ENCODE measurements at places on chromosomes 2 and 18.

GRCh38 chr2:134926231-134926931, 7.8 kb downstream of the CCNT2 start:
- DNase-seq = no peak

DNA sequence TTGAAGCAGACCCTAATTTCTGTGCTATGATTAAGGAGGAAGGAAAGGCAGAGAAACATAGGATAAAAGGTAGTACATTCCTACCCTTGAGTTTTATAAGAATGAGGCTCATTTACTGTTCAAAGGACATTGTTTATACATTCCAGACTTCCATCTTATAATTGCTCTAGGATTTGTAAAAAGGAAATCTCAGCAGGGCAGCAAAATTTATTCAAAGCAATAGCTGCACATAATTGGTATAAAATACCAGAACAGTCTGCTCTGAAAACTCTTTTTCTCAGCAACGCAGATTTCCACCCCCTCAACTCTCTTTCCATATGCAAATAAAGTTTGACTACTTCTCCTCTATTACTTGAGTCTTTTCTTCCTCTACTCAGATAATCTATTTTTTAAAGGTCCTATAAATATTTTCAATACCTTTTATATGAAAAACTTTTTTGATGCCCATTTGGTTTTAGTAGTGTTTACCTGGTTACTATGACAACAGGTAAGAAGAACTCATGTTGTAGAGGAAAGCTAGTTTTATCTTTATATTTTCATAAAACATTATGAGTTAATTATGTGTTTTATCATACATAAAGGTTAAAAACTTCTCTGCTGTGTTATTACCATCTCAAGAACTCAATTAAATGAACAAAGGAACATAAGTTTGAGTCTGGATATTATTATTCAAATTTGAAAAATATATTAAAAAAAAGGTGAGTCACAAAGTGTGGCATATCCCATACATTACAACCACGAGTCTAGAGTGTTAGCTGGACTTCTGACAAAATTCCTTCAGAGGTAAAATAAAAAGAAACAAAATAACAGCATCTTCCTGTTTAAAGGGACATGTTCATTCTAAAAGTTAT, 19.9 kb downstream of the RBMS1 start:
- no peak for DNase-seq

- DNase-seq = no peak
Observed at GRCh38 chr2:54295911-54296310, 39.9 kb upstream of the TSPYL6 start.

DNA sequence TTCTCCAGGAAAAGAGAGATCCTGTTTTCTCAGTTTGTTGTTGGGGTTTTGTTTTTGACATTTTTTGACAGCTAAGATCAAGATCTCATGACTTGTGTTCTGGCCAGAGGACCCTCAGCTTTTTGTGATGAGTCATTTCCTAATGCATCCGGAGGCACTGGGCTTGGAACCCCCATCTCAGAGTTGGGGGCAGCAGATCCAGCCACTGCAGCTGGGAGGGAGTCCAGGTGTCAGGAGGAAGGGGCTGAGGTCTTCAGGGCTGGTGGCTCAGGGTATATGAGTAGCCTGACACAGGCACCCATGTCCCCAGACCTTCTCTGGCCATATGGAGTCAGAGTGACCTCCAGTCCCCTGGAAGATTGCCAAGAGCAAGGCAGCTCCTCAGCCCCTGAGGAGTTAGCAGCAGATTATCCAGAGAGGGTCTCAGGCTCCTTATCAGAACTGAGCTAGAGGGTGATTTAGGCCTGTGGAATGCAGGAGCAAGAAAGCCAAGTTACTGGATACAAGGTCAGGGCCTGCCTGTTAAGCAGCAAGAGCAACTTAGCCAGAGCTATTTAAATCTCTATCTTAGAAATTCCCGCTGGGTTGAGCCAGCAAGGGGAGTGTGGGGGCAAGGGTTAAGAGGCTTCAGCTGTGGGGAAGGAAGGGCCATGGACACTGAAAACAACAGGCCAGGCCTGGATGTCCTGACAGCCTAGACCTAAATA, 62.4 kb downstream of the TANC1 start:
- DNase-seq = no peak

DNA sequence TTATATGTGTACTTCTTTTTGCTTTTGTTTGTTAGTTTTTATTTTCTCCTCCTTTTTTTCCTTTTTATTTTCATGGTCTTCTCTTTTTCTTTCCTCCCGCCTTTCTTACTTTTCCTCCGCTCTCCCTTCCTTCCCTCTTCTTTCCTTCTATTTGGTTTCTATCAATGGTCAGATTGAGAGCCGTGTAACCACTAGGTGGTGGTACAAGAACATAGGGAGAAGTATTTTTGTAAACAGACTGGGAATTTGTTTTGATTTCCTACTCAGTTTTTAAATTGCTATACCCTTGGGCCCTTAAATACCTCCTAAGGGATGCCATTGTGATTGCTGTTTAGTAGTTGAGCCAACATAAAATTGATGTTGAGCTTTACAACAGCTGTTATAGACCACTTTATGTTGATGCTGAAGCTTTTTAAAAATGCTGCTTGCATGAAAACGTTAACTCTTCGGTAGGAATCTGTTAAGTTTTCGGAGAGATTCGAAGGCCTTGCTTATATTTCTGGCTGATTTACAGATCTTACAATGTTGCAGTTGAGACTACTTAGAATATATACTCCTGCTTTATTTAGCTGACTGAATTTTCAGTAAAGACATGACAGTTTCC, 124.2 kb downstream of the UBE2E3 start:
- no peak for DNase-seq

- DNase-seq = no peak
Observed at GRCh38 chr2:134396493-134396892, 142.6 kb downstream of the MGAT5 start.

GRCh38 chr2:181586569-181587081, 70.3 kb downstream of the CERKL start:
- DNase-seq = no peak

Data from stimulated activated CD8-positive, alpha-beta memory T cell treated with anti-CD3 and anti-CD28 coated beads, Interleukin-15, amount 100 ng/mL, for 24 hours (primary cell).